ENCODE measurements at places on chromosomes 13 and 19.

DNA sequence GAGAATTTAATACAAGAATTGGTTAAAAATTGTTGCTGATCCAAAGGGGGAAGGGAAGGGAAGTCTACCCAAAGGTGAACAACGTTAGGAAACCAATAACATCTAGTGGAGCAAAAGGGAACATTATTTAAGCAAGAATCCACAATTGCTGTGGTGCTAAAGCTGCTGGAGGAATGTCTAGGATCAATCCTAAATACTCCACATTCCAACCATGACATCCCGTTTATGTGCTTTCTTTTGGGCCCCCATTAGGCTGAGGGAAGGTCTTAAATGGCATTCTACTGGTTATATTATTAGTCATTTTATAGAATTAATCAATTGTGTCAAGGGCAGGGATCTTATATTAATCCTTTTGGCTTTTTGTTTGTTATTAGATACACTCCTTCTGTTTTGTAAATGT lies 39.9 kb upstream of the VWA8 start:
- DNase-seq: no peak

GRCh38 chr19:45825917-45826893 lies 11.1 kb upstream of the RSPH6A start:
- no peak for DNase-seq

GRCh38 chr19:41701401-41702075 lies 6.9 kb upstream of the CEACAM5 start:
- peak; percentile 13 for DNase-seq

DNA sequence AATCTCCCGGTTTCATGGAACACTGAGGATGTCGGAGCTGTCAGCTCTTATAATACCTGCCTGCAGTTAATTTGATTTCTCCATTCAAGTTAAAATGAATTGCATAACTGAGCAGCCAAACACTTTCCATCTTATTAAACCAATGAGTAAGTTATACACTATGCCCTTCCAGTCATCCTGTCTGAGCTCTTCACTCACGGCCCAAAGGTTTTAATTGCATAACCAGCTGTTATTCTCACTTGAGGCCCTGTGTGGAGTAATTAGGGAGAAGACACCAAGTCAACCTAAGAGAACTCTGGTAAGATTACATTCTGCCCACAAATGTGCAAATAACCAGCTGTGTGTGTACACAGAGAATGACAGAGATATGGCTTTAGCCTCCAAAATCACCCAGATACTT lies 303.5 kb downstream of the TBC1D4 start:
- DNase-seq: no peak

GRCh38 chr13:76542176-76542575 lies 344.0 kb downstream of the KCTD12 start:
- no peak for DNase-seq

DNA sequence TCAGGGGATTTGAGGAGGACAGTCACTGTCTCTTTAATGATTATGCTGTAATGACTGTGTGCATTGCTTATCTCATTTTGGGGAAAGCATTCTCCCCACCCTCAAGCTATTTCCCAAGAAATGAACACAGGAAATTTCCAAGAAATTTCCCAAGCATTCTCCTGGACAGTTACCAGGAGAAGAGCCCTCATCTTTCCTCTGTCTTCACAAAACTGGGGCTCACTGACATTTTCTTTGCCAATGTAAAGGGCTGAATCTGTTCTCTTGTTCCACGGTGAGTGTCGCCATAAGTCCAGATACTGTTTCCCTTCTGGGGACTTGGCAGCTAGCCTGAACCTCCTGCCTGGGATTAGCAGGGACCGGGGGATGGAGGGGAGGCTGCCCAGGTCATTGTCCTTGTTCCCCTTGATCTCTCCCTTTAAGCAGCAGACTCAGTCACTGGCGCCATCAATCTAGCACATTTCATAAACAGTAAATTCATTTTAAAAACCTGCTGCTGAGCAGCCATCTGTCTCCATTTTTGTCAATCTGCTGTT lies 172.8 kb downstream of the DNAJC15 start:
- no peak for DNase-seq

- no peak for DNase-seq
These were observed 395.0 kb downstream of the EFNB2 start for GRCh38 chr13:106140476-106140875.

DNA sequence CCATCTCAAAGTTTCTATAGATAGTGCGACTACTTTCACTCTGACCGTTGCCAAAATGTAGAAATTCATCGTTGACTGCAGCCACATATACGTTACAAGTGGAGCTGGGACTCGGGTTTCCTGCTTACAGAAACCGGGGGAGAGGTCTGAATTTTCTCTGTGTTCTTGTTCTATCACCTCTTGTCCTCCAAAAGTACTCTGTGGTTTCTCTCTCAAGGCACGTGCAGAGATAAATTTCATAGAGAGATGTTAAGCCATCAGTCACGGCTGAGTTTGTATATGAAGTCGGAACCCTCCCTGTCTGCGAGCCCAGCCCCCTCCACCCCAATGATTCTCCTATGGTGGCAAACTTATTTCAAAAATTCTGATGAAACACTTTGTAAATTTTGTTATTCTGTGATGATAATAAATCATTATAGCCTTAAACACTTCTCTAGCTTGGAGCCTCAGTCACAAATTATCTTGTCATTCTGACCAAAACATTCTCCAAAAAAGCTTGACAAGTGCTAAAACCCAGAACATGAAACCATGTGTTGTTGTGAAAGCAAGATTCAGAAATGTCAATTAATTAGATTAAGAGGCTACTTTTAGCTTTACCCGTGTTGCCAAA lies 87.5 kb downstream of the TSHZ3 start:
- no peak for DNase-seq

DNA sequence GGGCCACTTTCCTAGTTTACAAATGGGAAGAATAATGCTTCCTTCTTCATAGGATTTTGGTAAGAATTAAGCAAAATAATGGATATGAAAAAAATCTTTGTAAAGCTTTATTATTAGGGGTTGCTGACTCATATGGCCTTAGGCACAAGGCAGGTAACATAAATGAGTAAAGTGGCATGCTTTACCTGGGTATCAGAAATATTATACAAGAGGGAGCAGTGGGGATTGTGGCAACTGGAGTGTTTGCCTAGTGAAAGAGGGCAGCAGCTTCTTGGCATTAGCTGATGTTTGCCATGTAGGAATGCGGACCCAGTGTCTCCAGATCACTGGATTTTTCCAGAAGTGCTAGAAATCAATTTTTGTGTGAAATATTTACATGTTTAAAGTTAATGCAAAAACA lies 19.5 kb downstream of the WDFY2 start:
- DNase-seq: no peak

DNA sequence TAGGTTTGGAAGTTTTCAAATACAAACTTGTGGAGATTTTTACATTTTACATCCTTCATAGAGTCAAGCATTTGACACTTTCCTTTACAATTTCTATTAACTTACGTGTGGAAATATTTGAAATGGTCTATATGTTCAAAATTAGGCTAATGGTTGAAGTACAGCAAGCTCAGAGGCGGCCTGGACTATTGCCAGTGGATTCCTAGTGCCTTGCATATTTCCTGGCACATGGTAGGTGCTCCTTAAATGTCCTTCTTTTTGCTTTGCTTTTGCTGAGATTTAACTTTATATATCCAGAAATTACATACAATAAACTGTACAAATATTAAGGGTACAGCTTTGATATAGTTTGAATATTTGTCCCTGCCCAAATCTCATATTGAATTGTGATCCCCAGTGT lies 93.9 kb downstream of the UBL3 start:
- no peak for DNase-seq

DNA sequence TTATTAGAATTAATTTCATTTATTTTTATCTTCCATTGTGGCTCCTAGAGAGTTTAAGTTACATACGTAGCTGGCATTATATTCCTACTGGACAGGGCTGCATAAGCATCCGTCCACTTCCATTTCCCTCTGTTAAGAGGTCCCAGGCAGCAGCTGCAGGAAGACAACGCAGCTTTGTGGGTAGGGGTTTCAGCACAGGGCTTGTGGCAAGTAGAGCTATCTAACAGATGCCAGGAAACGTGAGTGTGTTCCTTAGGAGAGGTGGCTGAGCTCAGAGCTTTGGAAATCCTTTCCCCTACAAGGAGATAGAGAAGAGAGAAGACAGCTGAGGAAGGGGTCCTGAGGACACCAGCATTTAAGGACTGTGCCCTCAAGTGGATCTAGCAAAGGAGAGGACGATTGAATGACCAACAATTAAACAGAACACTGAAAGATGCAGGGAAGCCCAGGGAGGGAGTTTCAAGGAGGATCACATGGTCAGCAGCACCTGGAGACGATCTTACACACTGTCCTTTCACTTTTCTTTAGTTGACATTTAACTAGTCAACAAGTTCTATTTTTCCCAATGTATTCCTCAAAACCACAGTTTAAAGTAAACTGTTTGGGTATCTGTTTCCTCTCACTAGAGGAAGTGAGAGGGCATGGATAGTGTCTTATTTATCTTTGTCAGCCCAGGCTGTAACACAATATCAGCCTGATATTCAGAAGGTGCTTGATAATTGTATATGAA lies 2.3 kb upstream of the N4BP2L1 start:
- no peak for DNase-seq

GRCh38 chr13:21987793-21988192 lies 316.9 kb downstream of the FGF9 start:
- DNase-seq: no peak

GRCh38 chr13:92838786-92839185 lies 387.8 kb upstream of the GPC6 start:
- DNase-seq: no peak

DNA sequence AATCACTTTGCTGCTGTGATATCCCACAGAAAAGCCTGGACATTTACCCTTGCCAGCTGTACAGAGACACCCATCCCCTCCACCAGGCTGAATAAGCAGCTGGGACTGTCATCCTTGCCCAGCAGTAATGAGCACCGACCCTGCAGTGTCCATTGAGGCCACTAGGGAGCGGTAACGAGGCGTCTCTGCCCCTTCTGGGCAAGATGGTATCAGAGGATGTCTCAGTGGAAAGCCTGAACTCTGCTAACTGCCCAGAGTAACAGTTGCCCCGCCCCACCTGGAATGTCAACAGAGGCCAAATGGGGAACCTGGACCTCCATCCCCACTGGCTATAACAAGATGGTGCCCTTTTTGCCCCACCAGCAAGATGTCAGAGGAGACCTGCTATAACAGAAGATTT lies 22.8 kb upstream of the CEACAM20 start:
- DNase-seq: peak; percentile 31

GRCh38 chr13:103948426-103948825 lies 882.2 kb upstream of the SLC10A2 start:
- DNase-seq: no peak

- DNase-seq: no peak
These were observed 19.2 kb upstream of the SEMA6B start for GRCh38 chr19:4578552-4579248.

- DNase-seq: no peak
These were observed 2.3 kb downstream of the SLC46A3 start for GRCh38 chr13:28716511-28716910.

GRCh38 chr13:33079960-33080359 lies 63.7 kb downstream of the KL start:
- no peak for DNase-seq

DNA sequence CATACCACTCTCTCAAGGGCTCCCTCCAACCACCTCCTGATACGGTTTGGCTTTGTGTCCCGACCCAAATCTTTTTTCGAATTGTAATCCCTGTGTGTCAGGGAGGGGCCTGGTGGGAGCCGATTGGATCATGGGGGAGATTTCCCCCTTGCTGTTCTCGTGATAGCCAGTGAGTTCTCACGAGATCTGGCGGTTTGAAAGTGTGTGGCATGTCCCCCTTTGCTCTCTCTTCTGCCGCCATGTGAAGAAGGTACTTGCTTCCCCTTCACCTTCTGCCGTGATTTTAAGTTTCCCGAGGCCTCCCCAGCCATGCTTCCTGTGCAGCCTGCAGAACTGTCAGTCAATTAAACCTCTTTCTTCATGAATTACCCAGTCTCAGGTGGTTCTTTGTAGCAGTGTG lies 34.7 kb upstream of the SLC15A1 start:
- no peak for DNase-seq

DNA sequence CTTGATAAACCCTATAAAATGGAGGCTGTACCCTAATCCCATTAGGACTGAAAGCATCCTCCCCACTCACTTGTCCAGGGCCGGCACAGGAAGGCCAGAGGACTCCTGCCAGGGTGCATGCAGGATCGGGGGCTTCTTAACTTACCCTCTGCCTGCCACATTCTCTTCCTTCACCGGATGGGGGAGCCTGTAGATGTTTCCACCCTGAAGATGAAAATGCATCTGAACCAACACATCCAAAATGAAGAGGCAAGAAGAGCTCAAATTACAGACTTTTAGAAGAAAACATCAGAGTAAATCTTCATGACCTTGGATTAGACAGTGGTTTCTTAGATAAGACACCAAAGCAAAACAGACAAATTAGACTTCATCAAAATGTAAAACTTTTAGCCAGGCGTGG lies 25.9 kb upstream of the NAPA start:
- DNase-seq: no peak

GRCh38 chr13:99191900-99192399 lies 8.7 kb upstream of the UBAC2 start:
- DNase-seq: no peak

- no peak for DNase-seq
These were observed 6.8 kb downstream of the ZNF564 start for GRCh38 chr19:12544401-12544876.

DNA sequence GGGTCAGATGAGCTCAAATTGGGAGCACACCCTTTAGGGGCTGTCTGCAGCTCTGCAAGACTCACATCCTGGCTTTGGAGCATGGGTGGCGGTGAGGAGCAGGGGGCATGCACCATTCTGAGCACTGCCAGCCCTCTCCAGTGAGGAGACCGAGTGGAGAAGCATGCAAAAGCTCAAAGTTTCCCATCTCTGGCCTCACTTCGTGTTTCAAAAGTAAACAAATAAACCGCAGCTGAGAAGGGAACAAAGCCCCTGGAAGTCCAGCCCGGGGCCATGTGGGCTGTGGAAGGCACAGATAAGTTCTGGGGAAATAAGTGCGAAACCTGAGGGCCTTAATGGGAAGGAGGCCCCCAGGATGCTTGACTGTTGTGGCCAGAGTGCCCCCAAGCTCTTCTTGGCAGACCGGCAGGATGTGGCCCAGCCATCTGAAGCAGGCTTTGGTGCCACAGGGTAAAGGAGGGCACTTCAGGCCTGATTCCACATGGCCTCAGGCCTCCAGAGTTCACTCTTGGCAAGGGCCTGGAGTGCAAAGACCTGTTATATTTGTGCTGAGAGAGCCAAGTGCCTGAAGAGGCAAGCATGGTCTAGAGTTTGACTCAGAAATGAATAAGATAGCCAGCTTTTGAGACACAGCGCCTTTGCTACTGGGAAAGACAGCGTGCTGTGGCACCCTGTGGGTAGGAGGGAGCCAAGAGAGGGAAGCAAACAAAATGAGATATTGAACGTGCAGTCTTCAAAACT lies 1.2 kb downstream of the MEDAG start:
- DNase-seq: no peak

- DNase-seq: no peak
These were observed 44.7 kb downstream of the ARHGEF18 start for GRCh38 chr19:7393459-7393858.

DNA sequence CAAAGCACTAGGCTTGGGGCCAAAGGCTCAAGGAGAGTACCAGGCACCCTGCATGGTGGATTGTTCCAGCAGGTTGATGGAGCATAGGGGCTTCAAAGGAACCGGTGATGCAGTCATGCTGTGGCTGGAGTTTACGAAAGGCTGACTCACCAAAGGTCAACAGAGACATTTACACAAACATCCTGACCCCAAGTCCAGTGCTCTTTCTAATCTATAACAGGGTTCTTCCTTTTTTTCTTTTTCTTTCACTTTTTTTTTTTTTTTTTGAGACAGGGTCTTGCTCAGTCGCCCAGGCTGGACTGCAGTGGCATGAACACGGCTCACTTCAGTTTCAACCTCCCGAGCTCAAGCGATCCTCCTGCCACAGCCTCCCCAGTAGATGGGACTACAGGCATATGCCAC lies 35.6 kb upstream of the TPTE2 start:
- DNase-seq: no peak

- DNase-seq: no peak
These were observed 87.8 kb downstream of the CCNA1 start for GRCh38 chr13:36520111-36520510.

Data from activated CD4-positive, alpha-beta memory T cell treated with anti-CD3 and anti-CD28 coated beads, Interleukin-2, amount 10 ng/mL, durations not matched to agents 7 days and 5 days (primary cell).